ENCODE measurements at places on chromosomes 11 and 22.

- DNase-seq, result no peak
These were observed 334.5 kb downstream of the RAB38 start for GRCh38 chr11:87840786-87841185.

GRCh38 chr11:124602193-124602592 is 9.0 kb upstream of the PANX3 start:
- no peak for DNase-seq

DNA sequence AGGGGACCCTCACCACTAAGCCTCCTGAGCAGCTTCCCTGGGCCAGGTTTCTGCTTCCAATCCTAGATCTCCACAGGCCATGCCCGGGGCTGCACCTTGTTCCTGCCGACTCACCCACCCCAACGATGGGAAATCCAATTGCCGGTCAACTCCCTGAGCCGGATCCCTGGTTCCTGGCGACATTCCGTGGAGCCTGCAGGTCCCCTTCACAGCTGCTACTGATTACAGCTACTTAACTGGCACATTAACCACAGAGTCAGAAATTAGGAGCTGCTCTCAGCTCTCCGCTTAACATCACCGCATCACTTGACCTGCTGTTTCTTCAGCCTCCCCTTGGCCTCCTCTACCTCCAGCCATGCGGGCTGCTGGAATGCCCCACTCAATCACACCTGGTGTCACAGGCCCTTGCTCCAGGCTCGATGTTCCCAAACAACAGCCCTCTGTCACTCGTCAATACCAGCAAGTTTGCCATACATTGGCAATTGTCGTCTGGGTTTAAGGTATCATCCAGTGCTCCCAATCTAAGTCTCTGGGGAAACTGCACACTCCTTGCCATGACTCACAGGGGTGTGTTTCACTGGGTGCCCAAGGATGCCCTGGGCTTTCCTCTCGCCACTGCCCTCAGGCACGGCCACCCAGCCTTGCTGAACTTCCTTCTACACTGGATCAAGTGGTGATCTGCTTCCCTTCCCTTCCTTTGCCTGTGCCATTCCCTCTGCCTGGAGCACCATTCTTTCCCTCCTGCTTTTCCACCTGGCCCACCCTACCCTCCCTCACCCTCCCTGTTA is 181.0 kb downstream of the MN1 start:
- no peak for DNase-seq

DNA sequence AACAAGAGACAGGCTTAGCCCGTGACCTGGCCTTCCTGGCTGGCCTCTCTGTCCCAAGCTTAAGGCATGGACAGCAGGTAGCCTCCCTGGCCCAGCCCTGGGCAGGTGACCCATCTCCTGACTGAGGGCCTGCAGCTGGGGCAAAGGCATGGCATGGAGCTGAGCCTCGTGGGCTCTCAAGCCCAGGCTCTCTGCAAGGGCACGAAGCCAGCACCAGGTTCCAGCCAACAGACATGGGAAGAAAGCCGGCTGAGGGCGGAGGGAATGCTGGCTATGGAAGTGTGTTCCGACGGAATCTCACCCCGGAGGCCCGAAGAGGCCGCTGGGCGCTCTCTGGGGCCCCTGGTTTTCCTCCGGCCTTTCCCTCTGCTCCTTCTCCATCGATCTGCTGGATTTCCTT is 12.9 kb downstream of the DNAL4 start:
- no peak for DNase-seq

GRCh38 chr22:42473484-42474193 is 41.4 kb upstream of the NFAM1 start:
- DNase-seq, result no peak

DNA sequence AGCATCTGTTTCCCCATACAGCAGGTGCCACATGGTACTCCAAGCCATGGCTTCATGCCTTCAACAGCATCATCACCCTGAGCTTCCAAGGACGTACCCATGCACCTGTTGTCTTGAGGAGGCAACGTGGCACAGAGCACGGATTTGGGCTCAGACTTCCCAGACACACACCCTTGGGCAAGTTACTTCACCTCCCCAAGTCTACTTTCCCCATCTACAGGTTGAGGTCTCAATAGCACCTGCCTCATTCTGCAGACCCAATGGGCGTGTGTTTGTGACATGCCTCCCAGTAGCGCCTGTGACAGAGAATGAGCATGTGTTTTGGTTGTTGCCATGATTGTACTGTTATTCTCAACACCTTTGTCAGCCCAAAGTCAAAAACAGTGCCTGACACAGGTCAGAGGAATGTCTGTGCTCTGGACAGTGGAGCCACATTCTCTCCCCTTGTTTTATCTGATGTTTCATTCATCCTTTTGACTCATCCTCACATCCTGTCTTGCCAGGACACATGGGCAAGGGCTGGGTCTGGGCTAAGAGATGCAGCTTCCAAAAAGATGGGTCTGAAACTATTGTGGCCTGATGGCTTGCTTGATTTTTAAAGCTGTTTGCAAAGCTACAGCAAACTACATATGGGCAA is 53.4 kb upstream of the CCND1 start:
- DNase-seq, result no peak

- no peak for DNase-seq
These were observed 705 bp downstream of the CLDN5 start for GRCh38 chr22:19523240-19524169.

DNA sequence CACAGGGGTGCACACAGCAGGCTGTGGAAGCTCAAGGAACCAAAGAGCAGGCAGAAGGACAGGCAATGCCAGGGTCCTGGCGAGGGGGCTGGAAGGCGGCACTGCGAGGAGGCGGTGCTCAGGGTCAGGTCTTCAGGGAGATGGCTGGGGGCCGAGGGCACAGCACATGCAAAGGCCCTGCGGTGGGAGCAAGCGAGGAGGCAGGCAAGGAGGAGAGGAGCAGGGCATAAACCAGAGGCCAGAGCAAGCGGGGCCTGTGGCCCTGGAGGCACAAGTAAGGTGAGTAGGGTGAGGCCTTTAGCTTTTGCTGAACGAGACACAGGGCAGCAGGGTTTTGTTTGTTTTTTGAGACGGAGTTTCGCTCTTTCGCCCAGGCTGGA is 126.9 kb downstream of the ARHGAP8 start:
- no peak for DNase-seq

- no peak for DNase-seq
These were observed 8.2 kb upstream of the HBE1 start for GRCh38 chr11:5277807-5278382.

- DNase-seq, result no peak
These were observed 34.7 kb upstream of the CLNS1A start for GRCh38 chr11:77672264-77672663.

DNA sequence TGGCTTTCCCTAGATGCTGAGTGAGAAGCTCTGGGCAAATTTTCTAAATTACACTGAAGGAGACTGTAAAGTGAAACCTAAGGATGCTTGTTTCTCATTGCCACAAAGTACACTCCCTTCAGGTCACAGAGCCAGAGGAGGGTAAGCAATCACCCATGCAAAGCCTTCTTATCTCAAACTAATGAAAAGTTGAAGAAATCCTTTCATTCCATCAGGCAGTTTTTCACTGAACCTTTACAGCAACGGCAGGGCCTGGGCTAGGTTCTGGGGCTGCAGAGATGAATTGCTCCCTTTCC is 106.2 kb downstream of the RASSF10 start:
- DNase-seq, result no peak

DNA sequence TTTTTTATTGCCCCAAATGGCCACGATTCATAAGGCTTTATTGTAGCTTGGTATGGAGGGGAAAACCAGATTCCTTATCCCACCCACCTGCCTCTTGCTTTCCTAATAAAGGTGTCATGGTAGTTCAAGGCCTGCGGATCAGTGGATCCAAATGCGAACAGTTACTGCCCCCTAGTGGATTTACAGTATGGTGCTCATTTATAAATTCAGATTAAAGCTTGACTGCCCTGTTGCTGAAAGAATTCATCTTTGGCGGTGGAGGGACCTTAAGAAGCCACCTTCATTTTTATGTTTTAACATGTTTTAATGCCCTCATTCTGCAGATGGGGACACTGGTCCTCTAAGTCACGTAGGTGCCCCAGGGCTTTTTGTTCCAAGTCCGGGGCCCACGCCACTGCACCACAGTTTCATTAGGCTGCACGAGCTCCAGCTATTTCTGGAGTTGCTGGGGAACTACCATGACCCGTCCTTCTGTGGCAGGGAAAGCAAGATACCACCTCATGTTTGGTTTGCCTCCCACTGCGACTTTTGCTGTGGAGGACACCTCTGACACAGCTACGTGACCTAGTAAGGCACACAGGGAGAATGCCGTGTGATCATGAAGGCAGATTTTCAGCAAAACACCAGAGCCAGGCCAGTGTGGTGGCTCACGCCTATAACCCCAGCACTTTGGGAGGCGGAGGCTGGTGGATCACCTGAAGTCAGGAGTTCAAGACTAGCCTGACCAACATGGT is 15.6 kb upstream of the INCENP start:
- peak; percentile 29 for DNase-seq

- no peak for DNase-seq
These were observed 16.0 kb downstream of the TCP11L1 start for GRCh38 chr11:33055375-33055774.

DNA sequence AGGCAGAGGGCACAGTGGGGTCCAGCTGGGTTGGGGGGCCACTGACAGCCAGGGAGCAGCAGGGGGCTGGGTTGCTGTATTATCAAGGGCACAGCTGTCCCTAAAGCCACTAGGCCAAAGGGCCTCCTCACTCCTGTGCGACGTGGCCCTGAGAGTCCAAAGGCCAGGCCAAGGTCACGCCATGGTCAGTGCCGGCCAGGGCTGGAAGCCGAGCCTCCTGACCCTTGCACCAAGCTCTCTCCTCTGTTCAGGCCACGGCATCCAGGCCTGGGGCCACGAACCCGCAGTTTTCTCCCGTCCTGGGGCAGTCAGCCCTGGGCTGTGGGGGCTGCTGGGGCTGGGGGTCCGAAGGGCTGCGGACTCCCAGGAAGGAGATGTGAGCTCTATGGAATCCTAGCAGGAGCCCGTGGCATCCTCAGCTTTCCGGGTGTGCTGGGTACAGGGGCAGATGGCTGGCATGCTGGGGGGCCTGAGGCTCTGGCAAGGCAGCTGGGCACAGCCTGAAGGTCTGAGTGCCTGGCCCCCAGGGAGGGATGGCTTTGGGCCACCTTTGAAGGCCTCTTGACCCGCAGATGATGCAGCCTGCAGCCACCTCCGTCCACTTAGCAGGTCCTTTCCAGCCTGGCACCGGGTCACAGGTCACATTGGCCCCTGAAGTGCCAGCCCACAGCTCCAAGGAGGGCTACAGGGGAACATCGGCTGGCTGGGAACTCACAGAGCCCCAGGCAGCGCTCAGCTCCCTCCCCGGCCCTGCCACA is 17.3 kb upstream of the PPARA start:
- DNase-seq, result no peak

GRCh38 chr11:95231881-95232605 is 1.0 kb upstream of the SESN3 start:
- peak; percentile 68 for DNase-seq

- DNase-seq, result no peak
These were observed 36.1 kb downstream of the UBASH3B start for GRCh38 chr11:122691549-122692150.

DNA sequence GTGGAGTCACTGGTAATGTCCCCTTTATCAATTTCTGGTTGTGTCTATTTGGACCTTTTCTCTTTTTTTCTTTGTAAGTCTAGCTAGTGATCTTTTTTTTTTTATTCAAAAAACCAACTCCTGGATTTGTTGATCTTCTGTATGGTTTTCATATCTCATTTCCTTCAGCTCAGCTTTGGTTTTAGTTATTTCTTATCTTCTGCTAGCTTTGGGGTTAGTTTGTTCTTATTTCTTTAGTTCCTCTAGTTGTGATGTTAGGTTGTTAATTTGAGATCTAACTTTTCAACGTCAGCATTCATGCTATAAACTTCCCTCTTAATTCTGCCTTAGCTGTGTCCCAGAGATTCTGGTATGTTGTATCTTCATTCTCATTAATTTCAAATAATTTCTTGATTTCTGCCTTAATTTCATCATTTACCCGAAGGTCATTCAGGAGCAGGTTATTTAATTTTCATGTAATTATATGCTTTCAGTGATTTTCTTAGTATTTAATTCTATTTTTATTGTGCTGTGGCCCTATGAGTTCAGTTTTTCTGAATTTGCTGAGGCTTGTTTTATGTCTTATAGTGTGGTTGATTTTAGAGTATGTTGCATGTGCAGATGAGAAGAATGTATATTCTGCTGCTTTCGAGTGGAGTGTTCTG is 29.0 kb downstream of the PI4KA start:
- no peak for DNase-seq

- DNase-seq, result no peak
These were observed 75.1 kb upstream of the TSPAN18 start for GRCh38 chr11:44651535-44652155.
